ENCODE measurements at places on chromosomes 6 and 20.
A peak's percentile ranks its signal among the peaks of the same experiment; 100 is the strongest.

DNA sequence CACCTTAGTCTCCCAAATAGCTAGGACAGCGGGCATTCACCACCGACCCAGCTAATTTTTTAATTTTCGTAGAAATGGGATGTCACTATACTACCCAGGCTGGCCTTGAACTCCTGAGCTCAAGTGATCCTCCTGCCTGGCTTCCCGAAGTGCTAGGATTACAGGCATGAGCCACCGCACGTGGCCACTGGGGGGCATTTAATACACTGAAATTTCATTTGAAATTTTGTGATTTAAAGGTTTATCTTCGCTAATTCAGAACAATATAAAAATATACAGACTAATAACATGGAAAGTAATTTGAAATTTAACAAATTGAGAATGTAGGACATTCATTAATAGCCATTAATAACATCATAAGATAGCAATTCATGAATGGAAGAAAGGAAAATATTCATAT is 20.5 kb upstream of the TBC1D32 start:
- no peak for DNase-seq

DNA sequence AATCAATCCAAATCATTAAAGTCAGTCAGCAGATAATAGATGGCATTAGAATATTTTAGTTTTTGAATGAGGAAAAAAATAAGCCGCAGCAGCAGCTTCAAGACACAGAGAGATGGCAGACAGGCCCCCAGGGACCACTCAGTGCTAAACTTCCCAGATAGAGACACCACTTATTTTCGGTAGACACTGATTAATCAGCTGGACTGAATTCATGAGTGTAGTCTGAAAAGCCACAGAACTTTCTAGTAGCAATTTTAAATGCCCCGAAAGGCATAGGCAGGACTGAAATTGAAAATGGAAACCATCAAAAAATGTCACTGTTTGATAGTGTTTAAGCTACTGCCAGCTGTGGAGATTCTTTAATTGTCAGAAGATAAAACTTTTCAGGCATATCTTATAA is 3.1 kb upstream of the CLDN20 start:
- DNase-seq: no peak

GRCh38 chr20:50645253-50646068 is 45.9 kb downstream of the RIPOR3 start:
- DNase-seq: no peak

GRCh38 chr6:120608826-120609225 is 725.5 kb downstream of the TBC1D32 start:
- DNase-seq: no peak

- peak; percentile 8 for DNase-seq
Measured at GRCh38 chr6:98946879-98947410, 801 bp downstream of the FBXL4 start.

DNA sequence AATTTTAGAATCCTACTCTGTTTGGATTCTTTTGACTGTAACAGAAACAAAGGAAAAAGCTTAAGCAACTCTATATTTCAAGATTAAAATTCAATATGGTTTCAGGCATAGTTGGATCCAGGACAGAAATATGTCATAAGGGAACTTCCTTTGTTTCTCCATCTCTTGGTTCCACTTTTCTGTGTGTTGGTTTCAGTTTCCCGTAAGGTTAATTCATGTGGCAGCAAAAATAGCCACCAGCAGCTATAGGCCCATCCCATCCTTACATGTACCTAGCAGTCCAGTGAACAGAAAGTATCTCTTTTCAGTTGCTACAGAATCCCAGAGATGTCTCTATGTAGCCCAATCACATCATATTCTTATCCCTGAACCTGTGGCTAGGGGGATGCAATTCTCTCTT is 8.8 kb upstream of the FAM8A1 start:
- DNase-seq: no peak

- DNase-seq: no peak
Measured at GRCh38 chr6:5553767-5554166, 292.5 kb downstream of the FARS2 start.

All from bone marrow (tissue), 2 donors.